ENCODE measurements at places on chromosomes 7 and 10. TPM values are rescaled to one million over a fixed set of nuclear protein-coding genes. Genes with fewer than 3 reads are reported as not detected.

The SPDYE9 gene
- total RNA-seq: not detected

The FAM221A gene
- 1.1 TPM for total RNA-seq

The MSMB gene
- total RNA-seq: not detected

The FBXL13 gene
- total RNA-seq: 1.1 TPM

The SFTPA1 gene
- not detected for total RNA-seq

The ASB4 gene
- not detected for total RNA-seq

The NEUROG3 gene
- not detected for total RNA-seq

The AKR1D1 gene
- not detected for total RNA-seq

The HYAL4 gene
- 1.3 TPM for total RNA-seq

The WDR86 gene
- total RNA-seq: 3.1 TPM

The IGF2BP3 gene
- 180 TPM for total RNA-seq

The LIPM gene
- not detected for total RNA-seq

The SGMS1 gene
- total RNA-seq: 40.5 TPM

The MYO1G gene
- 0.14 TPM for total RNA-seq

All from placental pericyte (primary cell).